ENCODE measurements at places on chromosomes 12 and 14.

DNA sequence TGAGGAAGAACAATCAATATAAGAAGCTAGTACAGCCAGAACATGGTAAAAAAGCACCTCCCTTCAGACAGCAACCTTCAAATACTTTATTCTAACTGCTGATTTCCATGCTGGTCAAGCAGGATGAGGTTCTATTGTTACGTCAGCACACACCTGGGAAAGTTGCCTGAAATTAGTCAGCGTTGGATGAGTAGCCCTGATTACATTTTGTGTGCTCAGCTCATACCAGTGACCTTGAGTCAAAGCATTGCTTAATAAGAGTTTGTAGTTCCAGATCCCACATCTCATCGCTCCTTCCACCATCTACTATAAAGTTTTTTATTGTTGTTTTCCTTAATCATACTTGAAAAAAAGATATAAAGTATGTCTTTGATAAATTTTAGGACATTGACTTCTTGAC, 361.5 kb downstream of the EGLN3 start:
- DNase-seq = no peak

DNA sequence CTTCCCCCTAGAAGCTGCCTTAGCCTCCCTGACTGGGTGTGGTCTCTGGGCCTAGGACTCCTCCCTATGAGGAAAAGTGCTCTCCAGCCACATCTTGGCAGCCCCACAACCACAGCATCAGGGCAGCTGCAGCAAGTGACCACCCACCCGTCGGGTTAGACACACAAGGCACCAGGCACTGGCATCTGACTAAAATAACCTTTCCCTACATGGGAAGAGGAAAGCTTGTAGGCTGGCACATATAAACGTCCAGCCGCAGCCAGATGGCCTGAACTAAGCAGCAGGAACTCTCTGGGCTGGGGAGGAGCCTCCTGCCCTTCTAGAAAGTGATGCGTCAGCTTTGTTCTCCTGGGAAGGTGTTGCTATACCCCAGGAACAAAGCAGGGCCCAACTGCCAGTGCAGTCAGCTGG, 328.7 kb downstream of the DPF3 start:
- DNase-seq = no peak

DNA sequence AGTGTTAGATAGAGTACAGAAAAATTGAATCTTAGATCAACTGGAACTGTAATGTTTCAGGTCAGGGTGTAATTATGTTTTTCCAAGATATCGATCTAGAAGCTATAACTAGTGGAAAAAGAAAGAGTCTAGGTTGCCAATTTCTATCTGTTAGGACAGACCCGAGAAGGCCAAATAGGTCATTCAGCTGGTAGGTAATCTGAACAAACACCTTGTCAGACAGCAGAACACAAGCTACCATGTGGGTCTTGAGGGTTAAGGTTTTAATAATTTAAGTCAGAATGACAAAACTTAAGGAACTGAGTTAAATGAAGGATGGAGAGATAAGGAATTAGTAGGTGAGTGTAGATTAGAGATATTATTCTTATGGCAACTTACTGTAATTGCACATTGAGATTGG, 44.9 kb upstream of the KCNMB4 start:
- no peak for DNase-seq

GRCh38 chr12:94873734-94874517, 129.6 kb downstream of the NDUFA12 start:
- peak; percentile 17 for DNase-seq

DNA sequence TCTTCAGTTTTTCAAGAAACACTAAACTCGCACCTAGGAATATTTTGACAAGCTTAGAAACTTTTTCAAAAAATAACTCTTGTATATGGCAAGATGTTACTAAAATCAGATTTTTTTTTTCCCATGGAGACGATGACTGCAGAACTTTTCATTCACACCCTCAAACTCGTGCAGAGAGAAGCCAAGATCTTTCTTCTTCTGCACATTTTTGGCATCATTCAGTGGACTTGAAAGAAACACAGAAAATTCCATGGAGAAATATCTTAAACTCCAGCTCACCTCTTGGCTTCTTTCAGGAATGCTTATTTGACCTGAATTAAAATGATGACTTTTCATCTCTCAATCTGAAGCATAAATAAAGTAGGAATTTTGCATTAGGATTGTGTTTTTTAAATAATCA, 919.4 kb downstream of the NRXN3 start:
- no peak for DNase-seq

GRCh38 chr14:33254342-33254741, 315.7 kb downstream of the NPAS3 start:
- DNase-seq = no peak

DNA sequence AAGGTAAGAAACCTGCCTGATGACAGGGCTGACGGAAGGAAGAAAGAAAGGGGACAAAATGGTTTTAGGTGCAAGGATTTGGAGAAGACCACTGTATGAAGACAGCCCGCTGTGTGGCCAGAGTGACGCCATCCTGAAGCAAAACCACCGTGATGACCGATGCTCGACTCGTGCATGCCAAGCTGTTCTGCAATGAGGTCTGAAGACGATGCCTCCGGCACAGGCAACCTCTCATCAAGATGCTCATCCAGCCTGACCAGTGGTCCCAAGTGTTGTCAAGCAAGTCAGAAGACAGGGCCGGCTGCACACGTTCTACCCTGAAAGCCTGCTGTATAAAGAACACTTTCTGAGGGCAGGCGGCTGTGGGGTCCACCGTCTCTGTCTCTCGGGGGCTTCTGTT, 34.8 kb downstream of the STX2 start:
- DNase-seq = no peak
